ENCODE measurements at places on chromosomes 2 and 18.

DNA sequence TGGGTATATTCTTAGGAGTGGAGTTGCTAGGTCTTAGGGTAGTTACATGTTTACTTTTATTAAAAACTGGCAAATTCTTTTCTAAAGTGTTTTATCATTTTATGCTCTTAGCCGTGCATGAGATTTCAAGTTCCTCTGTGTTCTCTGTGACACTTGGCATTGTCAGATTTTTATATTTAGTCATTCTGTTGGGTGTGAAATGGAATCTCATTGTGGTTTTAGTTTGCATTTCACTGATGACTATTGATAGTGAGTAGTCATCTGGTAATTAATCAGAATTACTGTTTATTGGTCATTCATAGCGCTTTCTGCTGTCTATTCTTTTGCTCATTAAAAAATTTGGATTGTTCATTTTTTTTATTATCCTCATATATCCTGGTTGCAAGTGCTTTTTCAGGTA, 34.1 kb downstream of the RAB3GAP1 start:
- DNase-seq, result no peak

- DNase-seq, result peak; percentile 12
Observed at GRCh38 chr18:54737986-54738385, 90.3 kb upstream of the RAB27B start.

- DNase-seq, result no peak
Observed at GRCh38 chr2:363824-364470, 76.1 kb upstream of the ALKAL2 start.

DNA sequence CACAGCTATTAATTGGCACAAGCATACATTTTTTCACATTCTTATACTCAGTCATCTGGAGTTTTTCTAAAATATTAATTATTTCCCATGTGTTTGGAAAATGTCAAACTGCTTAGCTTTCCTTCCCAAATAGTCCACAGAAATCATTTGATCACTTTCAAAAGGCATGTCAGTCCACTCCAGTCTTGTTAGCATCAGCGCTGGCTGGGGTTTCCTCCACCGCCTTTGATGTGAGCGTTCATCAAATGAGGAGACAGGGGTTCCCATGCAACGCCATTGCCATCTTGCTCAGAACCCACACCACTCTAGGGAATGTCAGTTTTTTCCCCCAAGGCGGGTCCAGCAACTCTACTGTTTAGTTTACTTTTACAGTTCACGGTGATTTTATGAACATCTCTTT, 13.1 kb upstream of the RAX start:
- DNase-seq, result no peak

- no peak for DNase-seq
Observed at GRCh38 chr2:147389218-147389617, 455.6 kb upstream of the ACVR2A start.

- no peak for DNase-seq
Observed at GRCh38 chr2:122009561-122009960, 254.1 kb downstream of the TSN start.

DNA sequence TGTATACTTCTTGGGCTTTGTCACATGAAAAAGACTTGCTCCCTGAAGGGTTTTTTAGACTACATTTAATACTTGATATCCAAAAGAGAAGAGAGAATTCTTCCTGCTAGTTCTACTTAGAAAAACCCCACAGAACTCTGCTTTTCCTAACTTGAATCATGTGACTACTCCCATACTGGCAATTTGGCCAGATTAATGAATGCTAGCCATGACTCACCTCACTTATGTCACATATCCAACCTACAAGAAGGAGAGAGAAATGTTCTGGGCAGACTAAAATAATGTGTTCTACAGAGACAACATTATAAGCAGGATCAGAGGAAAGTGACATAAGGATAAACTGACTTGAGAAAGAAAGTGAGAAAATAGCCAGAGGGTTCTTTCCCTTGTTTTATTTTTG, 249.3 kb upstream of the GULP1 start:
- DNase-seq, result peak; percentile 41

DNA sequence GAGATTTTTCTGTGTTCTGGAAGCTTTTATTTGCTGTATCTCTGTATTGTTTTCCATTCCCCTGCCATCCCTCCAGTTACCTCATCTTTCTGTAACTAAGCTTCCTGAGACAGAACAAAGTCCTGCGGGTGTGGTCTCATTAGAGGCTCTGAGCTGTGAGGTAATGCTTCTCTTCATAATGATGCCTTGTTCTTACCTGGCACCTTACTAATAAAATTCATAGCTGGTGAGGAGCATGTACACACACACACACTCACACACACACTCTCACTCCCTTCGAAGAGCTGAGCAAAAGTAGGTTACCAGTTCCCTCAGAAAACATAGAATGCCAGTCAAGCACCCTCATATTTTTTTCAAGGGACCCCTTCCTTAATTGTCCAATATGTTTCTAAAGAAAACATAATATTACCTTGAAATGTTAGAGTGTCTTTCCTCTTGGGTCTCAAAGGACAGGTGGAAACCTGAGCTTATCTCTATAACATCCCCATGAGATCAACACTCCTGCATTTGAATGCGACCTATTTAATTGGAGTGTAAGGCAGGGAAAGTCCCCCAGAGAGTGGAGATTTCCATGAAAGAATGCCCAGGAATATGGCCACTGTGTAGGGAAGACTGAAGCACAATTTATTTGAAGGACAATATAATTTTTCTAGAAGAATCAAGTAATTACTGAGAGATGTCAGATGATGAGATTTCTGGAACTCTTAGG, 161.6 kb upstream of the NCK2 start:
- no peak for DNase-seq

GRCh38 chr2:168179592-168179991, 67.8 kb downstream of the STK39 start:
- no peak for DNase-seq

GRCh38 chr2:102967451-102967850, 205.6 kb downstream of the TMEM182 start:
- DNase-seq, result peak; percentile 57

GRCh38 chr18:62925031-62925688, 209.8 kb downstream of the PHLPP1 start:
- peak; percentile 35 for DNase-seq

- DNase-seq, result peak; percentile 80
Observed at GRCh38 chr2:8090748-8091700, 590.8 kb upstream of the ID2 start.

GRCh38 chr18:50356036-50356945, 18.6 kb upstream of the SKA1 start:
- no peak for DNase-seq

- no peak for DNase-seq
Observed at GRCh38 chr2:195470622-195471021, 186.4 kb upstream of the SLC39A10 start.

DNA sequence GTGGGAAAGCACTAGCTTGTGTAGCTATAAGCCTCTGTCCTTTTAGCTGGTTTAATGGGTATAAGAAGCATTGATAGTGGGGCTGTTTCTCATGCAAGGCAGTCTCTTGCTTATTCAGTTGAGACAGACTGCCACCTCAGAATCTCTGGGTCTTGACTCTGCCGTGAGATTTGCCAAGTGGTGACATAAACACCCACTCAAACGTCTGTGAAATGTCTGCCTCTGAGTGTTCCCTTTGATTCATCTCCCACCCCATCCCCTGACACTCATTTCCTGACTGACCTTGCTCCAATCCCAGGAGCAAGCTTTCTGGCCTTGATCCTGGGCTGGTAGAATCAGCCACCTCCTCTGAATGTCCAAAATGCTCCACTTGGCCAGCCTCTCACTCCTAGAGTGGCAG, 141.9 kb upstream of the RBMS1 start:
- DNase-seq, result peak; percentile 53

GRCh38 chr2:205702576-205702975, 20.3 kb downstream of the NRP2 start:
- no peak for DNase-seq

DNA sequence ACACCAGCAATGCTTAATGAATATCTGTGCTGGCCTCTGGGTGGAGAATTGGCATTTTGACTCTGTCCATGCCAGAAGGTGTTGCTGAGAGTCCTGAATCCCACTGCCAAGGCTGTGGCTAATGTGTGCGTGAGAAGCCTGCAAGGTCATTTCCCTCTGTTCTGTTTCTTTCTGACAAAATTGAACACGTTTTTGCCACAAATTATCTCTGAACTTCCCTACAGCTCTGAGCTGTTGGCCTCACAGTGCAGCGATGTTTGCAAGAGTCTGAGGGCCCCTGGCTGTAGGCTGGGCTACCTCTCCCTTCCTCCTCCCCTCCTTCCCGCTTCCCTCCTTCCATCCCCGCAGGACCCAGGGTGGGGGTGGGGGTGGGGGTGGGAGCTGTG, 154.1 kb upstream of the HS6ST1 start:
- peak; percentile 58 for DNase-seq

DNA sequence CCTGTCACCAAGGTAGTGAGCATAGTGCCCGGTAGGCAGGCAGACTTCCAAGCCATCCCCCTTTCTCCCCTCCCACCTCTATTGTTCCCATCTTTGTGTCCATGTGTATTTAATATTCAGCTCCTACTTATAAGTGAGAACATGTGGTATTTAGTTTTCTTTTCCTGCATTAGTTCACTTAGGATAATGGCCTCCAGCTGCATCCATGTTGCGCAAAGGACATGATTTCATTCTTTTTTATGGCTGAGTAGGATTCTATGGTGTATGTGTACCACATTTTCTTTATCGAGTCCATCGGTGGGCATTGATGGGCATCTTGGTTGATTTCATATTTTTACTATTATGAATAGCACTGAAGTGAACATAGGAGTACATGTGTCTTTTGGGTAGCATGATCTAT, 35.3 kb downstream of the MMADHC start:
- no peak for DNase-seq

- DNase-seq, result no peak
Observed at GRCh38 chr2:1806254-1806653, 61.9 kb upstream of the PXDN start.

DNA sequence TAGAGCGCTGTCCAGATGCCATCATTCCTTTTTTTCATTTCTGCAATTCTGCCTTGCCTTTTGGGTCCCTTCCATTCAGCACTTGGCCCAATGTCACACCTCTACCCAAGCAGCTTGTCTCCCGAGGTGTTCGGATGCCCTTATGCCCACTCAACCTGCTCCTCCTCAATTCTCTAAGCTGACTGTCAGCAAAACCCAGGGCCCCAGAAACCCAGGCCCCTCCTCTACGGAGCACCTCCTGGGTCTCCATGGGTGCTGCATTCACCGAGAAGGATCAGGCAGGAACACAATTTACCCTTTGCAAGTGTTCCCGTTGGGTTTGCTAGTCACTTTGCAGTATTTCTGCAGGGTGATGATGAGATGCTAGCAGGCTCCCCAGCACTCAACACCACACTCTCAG, 86.7 kb upstream of the RAB6C start:
- no peak for DNase-seq

GRCh38 chr2:23207871-23208270, 177.1 kb upstream of the KLHL29 start:
- DNase-seq, result no peak

DNA sequence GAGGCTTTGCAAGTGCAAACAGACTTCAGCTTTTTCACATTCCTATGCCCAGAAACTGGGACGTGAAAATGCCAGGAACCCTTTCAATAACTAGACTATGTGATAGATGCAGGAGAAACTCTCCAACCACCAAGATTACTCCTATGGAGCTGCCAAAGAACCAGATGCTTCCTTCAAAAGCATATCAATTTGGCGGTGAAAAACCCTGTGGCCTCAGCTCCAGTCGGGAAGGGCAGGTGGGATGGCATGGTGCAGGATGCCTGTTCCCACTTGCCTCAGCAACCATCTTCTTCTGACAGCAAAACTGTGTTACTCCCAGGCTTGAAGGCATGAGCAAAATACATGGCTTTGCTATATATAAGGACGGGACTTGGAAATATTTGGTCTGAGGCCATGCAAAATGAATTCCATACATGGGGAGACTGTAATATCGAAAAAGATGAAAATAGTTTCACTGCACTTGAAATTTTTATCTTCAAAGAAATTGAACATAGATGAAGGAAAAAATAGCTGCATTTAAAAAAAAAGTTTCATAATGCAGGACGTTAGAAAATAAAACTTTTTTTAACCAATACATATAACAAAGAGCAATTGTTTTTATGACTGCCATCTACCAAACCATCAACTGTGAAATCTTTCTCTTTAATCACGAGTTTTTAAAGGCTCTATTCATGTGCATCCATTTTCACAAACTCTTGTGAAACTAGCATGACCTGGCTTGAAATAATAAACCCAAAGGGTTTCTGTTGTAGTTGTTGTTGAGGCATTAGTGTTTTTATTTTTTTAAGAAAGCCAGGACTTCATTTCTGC, 99.1 kb downstream of the AFF3 start:
- DNase-seq, result no peak

DNA sequence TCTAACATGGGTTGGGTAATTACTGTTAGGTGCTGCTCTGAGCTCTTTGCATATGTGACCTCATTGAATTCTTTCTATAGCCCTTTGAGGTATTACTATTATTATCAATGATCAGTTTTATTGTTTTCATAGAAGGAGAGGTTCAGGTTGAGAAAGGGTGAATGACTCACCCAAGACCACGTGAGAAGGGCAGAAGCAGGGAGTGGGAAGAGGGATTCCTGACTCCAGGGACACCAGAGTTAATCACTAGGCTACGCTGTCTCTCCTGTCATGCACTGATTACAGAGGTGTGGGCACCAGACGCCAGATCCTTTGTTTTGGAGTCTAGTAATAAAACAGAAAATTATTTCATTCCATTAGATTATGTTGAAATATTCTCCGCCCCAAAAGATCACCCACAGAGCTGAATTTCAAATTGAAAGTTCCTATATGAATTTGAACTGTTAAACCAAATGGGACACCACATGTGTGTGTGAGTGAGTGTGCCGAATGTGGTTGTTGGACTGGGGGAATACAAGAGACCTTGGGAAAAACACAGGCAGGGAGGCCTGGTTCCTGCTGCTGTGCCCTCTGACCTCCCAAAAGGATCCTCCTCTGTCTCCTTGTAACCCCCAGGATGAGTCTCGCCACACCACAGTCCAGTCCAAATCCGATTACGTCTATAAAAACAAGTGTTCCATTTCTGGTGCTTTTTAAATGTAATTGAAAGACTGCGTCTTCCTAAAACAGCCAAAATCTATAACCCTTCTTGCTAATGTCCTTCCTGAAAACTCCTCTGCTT, 215.4 kb downstream of the ZNF521 start:
- no peak for DNase-seq

DNA sequence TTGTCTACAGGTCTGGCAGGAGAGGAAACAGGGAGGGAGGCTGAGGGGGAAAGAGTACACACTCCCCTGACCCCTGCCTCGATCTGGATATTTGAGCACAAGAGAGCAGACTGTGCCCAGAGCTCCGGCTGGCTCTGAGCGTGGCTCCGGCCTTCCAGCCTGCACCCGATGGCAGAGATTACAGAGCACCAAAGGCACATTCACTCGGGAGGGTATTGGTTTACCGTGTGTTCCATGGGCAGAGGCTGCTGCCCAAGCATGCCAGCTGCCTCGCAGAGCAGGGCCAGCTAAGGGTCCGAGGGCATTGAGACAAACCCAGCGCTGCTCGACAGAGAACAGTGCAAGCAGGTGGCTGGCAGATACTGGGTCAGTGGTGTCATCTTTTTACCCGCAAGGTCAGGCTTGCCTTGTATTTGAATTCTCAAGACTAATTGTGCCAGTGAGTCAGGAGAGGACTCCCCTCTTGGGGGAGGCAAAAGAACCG, 132.2 kb downstream of the TNS1 start:
- DNase-seq, result no peak

- peak; percentile 75 for DNase-seq
Observed at GRCh38 chr2:69309351-69310110, 77.5 kb downstream of the GFPT1 start.

- DNase-seq, result no peak
Observed at GRCh38 chr2:171952276-171952675, 30.0 kb downstream of the HAT1 start.
